Progenitor cell of endocrine pancreas (in vitro differentiated cells): ENCODE measurements at places on chromosomes 4 and X.

DNA sequence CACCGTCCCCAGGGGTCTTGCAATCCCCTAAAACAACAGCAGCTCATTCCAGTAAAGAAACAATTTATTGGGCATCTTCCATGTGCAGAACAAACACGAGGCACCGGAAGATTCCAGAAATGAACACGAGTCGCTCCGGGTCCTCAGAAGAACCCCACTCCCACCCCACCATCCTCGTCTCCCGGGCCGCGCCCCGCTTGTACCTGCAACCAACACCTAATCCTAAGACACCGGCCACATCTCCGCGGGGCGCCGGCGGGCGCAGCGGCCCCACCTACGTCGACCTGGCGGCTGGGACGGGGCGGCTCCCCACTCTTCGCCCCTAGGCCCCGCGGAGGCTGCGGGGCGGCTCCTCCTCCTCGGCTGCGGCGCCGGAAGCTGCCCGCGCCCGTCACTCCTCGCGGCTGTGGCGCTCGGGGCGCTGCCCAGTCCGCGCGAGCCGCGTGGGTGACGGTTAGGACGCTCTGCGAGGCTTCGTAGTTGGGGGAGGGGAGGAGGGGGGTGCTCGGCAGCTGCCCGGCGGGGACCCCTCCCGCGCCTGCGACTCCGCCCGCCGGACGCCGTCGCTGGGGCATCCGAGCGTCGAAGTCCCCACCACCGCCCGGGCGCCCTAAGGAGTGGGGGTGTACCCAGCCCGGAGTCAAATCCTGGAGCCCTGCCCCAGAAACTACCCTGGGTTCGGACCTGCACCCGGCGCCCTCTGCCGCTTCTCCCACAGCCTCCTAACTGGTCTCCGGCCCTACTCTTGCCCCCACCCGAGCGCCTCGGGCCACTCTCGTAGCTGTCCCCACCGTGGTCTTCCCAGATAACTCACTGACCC lies at the start of gene CCDC158:
Gene CCDC158 (minus strand): TSS at position 380 of the 820 bp plus-strand sequence. CDS start 17,934 bp downstream, outside the sequence.
- DNase-seq: no peak

GRCh38 chr4:76250962-76251361 lies 559 bp upstream of the FAM47E start:
- DNase-seq: no peak

GRCh38 chr4:22787753-22788375 lies 95.1 kb downstream of the GBA3 start:
- DNase-seq: no peak

DNA sequence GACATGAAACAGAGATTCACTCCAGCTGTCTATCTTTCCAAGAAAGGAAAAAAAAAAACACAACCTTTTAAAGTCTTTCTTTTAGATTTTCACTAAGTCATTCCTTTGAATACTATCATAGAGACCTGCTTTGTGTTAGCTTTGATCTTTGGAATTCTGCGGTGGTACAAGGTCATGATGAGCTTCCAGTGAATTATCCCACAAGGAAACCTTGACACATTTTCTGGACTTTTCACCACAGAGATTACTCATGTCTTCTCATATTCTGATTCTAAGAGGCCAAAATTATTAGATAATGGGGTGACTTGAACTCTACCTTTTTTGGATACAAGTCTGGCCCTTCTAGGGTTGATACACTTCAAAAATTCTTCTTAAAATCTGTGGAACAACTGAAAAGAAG lies 201.6 kb downstream of the PACRGL start:
- no peak for DNase-seq

GRCh38 chrX:11757719-11758399 lies at the start of gene MSL3:
MSL3 (plus strand) TSS chrX:11758237; CDS start chrX:11758264, 27 bp downstream.
- DNase-seq: peak; percentile 47

DNA sequence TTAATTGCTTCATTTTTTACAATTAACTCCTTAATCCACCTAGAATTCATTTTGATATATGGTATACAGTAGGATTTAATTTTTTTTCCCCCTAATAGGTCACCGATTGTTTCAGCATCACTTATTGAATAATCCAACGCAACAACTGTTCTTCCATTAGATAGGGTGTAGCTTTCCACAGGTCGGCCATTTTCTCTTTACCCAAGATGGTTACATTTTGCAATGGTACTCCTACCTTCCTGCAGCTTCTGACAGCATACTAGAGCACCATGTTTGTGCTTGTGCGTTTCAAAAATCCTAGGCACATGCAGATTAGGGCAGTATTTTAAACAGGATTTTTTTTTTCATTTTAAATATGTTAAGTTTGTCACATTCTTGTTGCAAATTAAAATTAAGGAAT lies 2.3 kb downstream of the LINC00632 start:
- no peak for DNase-seq

GRCh38 chr4:73139245-73139644 lies 69.7 kb upstream of the COX18 start:
- DNase-seq: no peak

DNA sequence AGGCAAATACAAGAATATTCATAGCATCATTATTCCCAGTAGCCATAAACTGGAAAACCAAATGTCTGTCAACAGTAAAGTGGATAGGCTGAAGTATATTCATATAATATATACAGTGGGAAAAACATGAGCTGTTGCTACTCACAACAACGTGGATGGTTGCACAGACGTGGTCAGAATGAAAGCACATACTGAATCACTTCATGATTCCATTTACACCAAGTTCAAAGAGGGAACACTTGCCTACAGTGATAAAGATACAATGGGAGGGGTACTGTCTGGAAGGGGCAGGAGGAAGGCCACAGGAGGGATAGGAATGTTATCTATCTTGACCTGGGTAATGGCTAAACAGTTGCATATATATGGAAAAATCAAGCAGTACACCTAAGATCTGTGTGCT lies 25.3 kb downstream of the APBB2 start:
- no peak for DNase-seq

DNA sequence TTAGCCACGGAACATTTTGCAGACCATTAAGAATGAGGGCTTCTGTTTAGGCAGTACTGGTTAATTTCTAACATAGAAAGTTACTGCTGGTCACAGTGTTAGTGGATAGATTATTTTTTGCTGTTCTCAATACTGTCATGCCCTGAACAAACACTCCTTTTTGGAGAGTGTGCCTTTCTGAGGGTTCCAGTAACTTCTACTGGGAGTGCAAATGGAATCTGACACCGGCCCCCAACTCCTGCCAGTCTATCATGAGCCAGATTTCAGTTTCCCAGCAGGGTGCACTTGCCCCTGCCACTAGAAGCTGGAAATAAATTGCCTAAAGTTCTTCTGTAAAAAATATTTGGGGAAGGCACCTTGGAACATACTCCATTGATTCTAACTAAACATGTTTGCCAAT lies 224.4 kb upstream of the GPC4 start:
- no peak for DNase-seq

- no peak for DNase-seq
Measured at GRCh38 chr4:7872264-7872771, 67.3 kb downstream of the AFAP1 start.

- no peak for DNase-seq
Measured at GRCh38 chr4:1253831-1254230, 4.9 kb upstream of the CTBP1 start.

DNA sequence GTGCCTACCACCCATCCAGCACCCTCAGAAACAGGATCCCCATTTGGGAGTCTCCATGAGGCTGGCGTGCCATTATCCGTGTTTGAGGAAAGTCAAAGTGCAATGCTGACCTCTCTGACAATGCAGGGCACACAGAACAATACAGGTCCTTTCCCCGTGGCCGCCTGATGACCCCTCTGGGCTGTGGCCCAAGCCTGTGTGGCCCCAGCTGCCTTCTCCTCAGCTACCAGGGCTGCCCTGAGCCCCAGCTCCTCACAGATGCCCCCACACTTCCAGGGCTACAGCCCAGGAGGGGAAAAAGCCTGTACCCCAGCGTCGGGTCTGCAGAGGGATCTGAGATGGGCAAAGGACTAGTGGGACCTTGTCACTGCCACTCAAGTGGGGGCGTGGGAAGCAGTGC lies 15.5 kb downstream of the ZFYVE28 start:
- no peak for DNase-seq
